ENCODE measurements at places on chromosomes 12 and 14.
A peak's percentile ranks its signal among the peaks of the same experiment; 100 is the strongest.

DNA sequence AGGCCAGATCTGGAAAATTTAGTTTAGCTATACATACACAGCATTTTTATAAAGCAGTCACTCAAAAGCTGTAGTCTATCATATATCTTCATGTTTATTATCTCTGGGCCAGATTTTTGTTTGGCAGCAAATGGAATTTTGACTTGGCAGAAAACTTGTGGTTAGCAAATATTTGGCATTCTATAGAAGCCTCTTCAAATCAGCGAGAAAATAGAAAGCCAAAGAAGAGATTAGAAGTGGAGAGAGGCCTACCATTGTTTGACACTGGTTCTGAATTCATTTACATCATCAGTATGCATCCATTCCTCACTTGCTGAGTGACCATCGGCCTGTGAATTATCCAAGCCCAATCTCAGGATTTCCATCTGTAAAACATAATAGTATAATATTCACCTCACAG is 1077.6 kb downstream of the GALC start:
- no peak for DNase-seq

DNA sequence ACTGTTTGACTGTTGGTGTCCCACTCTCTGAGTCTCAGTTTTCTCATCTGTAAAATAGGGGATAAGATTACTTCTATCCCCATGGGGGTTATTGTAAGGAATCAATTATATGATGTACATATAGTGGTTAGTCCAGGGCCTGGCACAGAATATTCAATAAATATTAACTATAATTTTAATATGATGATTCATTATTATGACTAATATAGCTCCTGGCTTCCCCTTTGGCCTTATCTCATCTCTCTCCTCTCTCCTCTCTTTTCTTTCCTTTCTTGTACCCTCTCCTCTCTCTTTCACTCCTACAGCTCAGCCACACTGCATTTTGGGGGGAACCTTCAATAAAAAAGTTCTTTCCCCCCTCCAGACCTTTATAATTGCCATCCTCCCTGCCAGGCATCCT is 21.1 kb downstream of the TMEM233 start:
- DNase-seq = no peak

DNA sequence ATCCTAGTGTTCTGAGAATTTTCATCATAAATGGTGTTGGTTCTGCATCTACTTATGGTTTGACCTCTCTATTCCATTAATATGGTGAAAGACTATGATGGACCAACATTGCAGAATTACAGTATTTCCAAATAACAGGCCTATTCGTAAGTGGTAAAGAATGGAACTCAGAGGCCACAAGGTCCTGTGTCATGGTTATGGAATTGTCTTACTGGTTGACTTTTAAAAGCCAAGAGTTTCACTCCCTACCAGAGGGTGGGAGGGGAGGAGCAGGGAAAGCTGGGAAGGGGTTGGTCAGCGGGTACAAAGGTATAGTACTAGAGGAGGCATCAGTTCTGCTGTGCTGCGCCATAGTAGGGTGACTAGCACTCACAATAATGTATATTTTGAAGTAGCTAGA is 153.4 kb downstream of the TMEM132D start:
- no peak for DNase-seq

DNA sequence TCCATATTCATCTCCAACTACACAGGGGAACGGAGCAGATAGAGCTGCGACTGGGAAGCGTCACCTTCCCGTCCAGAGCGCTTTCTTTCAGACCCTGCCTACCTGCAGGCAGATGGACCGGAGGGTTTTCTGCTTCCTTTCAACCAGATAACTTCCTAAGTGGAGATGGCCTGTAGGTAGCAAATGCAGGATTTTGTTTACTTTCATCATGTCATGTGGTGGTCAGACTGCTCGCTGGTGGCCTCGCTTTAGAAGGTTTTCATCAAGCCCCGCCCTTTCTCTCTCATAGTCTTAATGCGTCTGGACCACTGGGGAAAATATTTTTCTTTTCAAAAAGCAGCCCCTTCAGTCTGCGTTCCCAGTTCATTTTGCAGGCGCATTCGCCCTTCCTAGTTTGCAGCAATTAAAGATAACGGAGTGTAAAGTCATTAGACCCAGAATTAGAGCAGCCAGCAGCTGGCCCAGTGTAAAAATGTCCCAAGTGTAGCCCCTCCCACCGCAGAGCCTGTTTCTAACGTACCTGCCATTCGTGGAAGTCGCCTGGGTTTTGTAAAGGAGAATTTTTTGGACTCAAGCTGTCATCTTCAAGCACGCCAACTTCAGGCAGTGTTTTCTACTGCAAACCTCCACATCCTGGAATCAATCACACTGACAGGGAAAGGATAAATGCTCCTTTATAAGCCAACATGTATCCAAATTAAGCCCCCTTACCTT is 68.9 kb downstream of the TESC start:
- DNase-seq = no peak

- no peak for DNase-seq
These were observed 2.6 kb downstream of the SOAT2 start for GRCh38 chr12:53105712-53106439.

- DNase-seq = no peak
These were observed 14.1 kb upstream of the SERPINA6 start for GRCh38 chr14:94337274-94337673.

DNA sequence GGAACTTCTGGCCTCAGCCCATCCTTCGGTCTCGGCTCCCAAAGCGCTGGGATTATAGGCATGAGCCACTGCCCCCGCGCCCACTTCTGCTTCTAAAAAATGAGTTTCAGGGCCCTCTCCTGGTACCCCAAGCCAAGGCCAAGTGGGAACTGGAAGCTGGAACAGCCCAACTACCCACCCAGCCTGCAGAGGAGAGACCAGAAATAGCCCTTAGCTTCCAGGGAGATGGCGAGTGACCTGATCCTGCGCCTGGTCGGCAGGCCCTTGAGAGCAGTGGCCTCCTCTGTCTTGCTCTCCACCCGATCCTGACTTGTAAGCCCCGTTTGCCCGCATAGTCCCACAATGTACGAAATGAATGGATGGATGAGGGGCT is 31.2 kb upstream of the PLEKHG6 start:
- no peak for DNase-seq

GRCh38 chr14:24513009-24513408 is 4.9 kb upstream of the CMA1 start:
- DNase-seq = no peak

DNA sequence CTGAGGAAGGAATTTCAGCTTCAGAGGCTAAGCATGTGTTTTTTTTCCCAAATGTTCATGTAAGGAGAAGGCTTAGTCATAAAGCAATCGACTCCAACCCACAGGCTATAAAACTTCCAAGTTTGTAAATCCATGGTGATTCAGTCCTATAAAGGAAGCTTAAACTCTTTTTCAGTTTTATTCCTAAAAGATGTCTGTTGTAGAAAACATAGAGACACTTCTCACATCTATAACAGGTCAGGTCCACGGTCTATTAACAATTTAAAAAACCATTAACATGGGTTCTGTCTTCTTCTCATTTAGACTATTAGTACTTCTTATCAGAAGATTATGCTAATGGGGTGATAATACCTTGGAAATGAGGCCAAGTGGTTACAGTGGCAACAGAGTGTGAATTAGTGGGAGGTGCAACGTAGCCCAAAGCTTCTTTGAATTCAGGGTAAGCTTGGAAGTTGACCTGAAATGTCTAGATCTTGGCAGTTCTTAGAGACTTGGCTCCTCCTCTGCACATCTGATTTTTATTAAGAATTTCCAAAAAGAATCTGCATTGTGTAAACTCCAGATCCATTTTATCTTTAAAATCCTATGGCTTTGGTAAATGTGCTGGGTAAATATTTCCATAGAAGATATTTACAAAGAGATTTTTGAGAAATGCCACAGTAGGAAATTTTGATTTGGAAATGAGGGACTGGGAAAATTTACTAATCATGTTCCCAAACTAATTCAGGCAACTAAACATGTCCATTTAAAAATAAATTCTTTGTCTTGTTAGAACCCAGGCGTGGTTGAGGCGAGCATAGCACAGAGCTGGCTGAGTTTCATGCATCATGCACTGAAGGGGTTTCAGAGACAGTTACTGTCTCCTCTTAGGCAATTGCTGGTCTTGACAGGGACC is 86.4 kb downstream of the EML1 start:
- no peak for DNase-seq

- peak; percentile 33 for DNase-seq
These were observed 210.8 kb downstream of the PCNX1 start for GRCh38 chr14:71117839-71118743.

DNA sequence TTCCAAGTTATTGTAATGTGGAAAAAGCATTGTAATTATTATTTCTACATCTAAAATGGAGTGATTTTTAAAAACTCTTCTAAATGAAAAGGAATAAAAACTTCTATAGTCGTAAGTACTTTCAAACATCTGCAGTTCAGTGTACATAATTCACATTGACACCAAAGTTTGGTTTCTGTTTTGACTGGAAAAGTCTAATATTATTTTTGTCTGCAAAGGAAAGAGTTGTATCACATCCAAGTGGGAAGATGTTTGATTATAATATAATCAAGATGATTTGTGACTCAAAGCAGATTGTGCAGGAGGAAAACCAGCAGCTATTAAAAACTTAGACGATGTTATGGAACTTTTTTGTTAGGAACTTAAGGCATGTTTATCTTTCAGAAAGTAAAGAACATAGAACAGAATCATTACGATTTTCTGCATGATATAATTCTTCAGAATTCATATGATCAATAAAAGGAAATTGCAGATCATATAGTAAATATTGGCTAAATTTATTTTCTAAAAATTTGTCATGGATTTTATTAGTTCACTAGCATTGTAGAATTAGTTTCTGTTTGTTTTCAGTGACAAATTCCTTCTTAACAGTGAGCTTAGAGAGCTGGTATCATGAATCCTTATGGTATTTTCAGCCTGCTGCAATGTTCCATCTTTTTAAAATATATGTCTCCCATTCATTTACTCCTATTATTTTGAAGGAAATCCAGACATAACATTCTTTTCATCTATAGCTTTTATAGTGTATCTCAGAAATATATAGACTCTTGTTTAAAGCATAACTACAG is 145.8 kb downstream of the MIPOL1 start:
- DNase-seq = no peak

GRCh38 chr12:108047071-108047550 is 82.0 kb upstream of the WSCD2 start:
- no peak for DNase-seq

GRCh38 chr14:92619671-92620456 is 106.3 kb downstream of the RIN3 start:
- no peak for DNase-seq

DNA sequence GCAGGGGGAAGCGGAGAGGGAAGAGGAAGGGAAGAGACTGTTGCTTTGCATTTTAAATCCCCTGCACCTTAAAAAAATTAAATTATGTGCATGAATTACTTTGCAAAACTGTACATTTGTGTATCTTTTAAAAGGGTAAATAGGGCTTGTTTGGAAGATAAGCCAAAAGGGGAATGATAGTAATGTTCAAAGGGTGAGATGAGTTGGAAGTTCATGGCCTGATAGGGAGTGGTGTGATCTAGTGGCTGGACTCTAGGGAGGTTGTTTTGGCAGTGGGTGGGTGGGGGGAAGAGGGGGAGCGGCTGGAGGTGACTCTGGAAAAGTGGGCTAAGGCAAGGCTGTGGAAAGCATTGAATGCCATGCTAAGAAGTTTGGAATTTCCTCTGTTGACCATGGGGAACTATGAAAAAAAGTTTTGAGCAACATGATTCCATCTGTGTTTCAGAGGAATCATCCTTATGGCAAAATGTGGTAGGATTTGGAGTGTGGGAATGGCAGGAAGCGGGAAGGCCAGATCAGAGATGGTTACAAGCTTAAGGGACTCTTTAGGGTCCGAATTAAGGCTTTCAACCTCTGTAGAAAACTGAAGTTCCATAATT is 25.5 kb upstream of the EMP1 start:
- no peak for DNase-seq

- no peak for DNase-seq
These were observed 593.8 kb downstream of the RPL10L start for GRCh38 chr14:46057799-46058198.

DNA sequence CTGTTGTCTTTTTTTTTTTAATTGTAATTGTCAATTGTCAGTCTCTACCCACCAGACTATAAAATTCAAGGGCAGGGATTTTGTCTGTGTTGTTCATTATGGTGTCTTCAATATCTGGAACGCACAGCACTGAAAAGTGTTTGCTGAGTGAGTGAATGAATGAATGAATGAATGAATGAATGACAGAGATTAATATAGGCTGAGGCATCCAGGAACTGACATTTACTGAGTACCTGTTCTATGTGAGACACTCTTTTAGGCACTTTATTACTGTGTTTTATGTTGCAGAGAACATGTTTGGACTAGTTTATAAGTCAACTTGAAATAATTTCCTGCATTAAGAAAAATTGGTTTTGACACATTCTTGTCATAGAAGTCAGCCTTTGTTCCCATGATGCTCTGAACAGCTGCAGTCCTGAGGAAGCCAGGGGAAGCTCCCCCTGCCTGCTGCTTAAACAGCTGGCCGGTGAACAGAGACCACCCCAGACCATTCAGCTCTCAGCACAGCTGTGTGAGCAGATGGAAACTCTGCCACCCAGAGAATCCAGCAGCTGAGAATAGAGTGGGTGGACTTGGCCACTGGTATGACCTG is 160.7 kb upstream of the CCND2 start:
- DNase-seq = no peak

DNA sequence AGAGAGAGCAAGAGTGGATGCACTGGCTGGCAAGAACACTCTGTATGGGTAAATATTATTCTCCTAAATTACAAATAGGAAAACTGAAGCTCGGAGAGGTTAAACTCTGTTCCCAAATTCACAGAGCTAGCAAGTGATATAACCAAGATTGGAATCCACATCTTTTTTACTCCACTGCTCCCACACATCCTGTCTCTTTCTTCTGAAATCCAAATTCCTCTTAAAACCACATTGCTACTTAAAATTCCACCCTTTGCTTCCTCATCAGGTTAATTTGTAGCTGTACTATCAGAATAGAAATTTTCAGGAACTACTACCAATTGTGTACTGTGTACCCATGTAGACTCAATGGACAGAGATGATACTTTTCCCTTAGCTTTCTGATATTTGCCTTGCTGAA is 74.4 kb downstream of the ARMH4 start:
- DNase-seq = no peak

DNA sequence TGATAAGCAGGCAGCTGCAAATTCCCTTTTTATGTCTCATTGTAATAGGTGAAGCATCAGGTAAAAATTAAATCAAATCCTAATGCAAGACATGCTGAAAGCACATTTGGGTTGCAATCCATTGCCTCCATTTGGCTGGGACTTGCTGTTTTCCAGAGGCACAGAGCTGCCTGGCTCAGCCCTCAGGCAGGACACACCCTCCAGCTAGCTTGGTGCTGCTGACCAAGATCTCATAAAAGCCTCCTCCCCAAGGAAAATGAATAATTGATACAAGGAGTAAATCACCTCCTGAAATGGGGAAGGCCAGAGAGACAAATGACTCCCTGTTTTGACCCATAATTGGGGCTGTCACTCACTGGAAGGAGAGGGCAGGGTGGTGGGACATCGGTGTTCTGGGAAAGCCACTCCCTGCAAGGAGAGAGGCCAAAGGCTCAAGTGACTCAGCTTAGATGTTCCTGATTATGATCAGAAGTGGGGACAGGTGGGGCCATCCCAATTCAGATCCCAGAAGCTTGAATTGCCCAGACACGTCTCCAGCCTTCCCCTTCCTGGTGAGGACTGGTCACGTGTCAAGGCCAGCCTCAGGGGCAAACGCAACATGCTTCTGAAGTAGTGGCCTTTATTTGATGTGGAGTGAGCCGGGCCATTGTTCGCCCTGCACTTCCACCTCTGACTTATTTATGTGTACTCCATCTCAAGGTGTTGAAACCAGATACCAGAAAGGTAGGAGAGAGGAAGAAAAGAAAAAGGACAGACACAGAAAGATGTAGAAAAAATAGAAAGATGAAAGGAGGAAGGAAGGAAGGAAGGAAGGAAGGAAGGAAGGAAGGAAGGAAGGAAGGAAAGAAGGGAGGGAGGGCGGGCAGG is 773.7 kb downstream of the BCL11B start:
- DNase-seq = no peak

Measured in germinal center (tissue), 1 donor.